ENCODE measurements at places on chromosomes 4 and X. TPM values are rescaled to one million over a fixed set of nuclear protein-coding genes. Genes with fewer than 3 reads are reported as not detected.

DNA sequence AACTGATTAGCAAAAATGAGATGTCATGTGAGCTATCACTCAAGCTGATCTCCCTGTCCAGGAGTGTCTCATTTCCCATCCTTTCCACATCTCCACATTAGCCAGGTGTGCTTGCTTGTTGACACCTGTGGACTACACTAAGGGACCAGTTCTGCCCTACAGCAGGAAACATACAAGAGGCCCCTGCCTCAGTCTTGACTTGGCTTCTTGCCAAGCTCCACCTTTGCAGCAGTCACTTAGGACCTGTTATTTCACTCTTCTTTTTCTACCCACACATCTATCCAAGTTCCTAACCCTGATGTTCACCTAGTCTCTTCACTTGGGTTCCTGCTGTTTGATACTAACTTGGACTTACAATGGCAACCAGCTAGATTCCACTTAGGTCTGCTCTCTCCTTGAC lies 13.2 kb downstream of the FRMD7 start:
- DNase-seq: no peak

GRCh38 chr4:37463033-37463856 lies 218.7 kb downstream of the NWD2 start:
- no peak for DNase-seq

- DNase-seq: no peak
Measured at GRCh38 chrX:148457279-148457678, 43.1 kb upstream of the AFF2 start.

GRCh38 chr4:157012781-157013180 lies 41.2 kb upstream of the PDGFC start:
- DNase-seq: no peak

DNA sequence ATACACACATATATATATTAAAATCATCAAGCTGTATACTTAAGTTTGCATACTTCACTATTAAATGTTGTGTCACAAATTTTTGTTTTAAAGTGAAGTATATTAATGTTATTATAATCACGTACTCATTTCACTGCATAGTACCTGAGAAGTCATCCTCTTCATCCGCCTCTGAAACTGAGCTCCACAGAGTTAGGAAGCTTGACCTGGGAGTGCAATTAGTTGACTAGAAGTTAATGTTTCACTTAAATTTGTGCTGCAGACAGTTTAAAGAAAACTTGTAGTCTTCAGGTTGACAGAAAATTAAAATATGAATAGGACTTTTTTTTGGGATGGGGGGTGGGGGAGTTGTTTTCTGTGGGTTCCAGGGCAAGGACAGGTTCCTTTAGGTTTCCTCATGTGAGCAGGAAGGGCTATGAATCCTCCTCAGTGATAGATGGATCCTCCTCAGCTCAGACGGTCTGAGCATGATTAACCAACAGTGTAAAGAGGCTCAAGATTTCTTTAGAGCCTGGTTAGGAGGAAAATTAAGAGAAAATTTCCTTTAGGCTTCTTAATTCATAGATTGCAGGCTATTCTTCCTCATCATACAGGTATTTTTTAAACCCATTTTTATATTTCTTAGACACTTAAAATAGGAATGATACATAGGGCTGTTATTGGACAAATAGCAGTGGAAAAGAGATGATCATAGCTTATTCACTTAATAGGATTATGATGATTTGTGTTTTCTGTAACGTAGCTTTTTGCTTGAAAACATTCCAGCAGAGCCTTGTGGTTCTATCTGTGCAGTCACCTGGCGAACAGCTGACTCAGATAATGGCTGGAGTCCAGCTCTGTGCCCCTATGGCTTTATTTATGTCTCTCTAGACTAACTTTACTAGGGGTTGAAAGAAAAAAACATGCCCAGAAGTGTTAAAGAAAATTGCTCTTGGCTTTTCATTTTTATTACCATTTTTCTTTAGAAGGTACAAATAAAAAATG lies 102.7 kb downstream of the SLC4A4 start:
- no peak for DNase-seq

- DNase-seq: no peak
Measured at GRCh38 chr4:189974056-189974455, 33.4 kb downstream of the FRG1 start.

DNA sequence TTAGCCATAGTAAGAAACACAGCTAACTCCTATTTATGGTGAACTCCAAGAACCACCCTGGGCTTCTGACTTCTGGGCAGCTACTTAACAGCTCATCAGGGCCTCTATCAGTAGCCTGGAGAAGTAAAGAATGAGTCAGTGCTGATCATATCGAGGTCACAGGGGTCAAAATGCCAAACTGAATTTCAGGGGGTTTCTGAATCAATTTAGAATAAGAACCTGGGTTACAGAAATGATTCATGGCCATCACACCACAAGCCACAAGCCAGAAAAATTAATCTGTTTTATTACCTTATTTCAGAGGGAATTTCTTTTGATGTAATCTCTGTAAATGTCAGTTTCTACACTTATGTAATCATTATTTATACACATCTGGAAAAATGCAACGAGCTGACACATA lies 64.4 kb downstream of the CHST7 start:
- no peak for DNase-seq

Gene HAND2
- not detected for total RNA-seq

- no peak for DNase-seq
Measured at GRCh38 chr4:3065551-3065950, 8.8 kb downstream of the HTT-AS start.

DNA sequence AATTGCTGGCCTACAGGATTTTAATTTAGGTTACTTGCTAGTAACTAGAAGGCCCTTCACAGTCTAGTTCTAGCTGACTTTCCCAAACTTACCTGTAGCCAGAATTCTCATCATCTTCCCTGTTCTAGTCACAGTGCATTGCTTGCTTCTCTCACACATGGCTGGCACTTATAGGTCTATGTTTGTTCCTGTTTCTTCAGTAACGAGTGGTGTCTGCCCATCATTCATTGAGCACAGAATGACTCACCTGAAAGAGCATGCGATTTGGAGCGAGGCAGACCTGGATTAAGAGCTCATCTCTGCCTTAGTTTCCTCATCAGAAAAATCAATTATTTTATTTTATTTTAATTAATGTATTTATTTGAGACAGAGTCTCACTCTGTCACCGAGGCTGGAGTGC lies 201.7 kb upstream of the ANK2 start:
- no peak for DNase-seq

DNA sequence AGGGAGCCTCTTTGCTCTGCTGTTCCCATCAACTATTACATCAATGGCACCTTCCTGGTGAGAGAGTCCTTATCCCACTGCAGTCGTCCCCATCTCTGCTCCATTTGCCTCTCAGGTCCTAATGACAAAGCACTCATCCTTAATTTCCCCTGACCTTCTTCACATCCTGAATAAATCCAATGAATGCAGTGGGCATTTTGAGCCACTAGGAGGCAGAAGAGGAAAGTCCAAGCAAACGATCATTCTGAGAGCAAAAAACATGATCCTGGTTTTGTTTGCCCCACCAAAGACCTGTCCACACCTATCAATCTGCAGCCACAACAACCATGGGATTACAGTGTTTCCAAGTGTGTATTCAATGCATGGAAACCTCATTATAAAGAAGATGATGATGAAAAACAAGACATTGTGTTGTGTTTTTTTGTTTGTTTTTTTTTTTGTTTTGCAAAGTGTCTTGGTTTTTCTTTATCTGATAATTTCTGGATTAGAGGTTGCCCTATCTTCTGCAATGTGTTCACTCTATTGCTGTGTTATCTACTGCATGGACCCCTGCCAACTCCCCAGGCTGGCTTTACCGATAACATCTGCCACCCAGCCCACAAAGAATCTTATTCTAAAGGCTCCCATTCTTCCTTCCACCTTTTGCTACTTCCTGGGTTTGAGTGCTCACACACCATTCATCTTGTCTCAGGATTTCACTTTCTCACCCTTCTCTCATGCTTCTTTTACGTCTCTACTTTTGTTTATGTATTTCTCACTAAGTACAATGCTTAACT lies 207.2 kb downstream of the NLGN4X start:
- DNase-seq: no peak

Gene NIPAL1
- total RNA-seq: 0.91 TPM

- DNase-seq: no peak
Measured at GRCh38 chr4:73021634-73022033, 47.9 kb downstream of the COX18 start.

DNA sequence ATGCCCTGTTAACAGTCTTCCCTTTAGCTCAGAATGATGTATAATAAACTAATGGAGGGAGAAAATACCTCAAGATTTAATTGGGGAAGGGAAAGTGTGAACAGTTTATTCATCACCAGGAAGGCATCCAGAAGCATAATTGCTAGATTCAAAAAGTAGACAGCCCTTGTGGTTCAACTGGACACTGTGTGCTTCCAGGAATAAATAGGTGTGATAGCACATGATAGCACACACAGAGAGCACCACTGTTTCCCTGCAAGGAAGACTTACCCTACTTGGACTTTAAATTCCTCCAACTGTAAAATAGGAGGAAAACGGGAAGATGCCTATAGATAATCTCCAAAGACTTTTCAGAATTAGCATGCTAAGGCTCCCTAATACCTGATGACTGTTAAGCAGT lies 27.8 kb downstream of the SLC39A8 start:
- DNase-seq: no peak

DNA sequence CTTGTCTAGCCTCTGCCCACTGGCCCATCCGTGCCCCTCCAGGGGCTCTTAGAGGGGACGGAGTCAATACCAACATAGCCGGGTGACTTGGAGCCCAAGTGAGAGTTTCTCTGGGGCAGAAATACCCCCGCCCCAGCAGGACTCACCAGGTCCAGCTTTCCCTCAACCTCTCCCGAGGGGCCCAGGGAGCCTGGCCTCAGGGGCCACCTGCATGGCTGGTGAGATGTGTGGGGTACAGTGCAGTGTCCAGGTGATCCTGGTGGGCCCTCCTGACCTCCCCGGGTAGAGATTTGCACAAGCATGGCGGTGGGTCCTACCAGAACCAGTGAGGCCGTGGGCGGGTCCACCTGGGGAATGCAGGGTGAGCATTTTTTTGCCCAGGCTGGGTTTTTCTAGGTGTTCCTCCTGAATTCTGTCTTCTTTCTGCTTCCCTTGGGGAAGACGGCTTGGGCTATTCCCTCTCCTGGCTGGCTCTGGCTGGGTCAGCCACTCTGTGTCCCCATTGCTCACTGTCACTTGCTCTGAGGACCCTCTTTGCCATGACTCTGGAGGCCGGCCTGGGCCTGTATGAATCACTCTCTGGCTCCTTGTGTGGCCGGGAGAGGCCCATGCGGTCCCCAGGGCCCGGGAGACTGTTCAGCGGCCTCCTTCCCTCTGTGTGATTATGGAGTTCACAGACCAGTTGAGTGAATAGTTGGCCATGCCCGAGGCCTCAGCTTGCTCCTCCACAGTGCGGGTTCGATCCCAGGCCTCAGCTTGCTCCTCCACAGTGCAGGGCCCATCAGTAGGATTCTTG lies 71.0 kb upstream of the NKX1-1 start:
- no peak for DNase-seq

DNA sequence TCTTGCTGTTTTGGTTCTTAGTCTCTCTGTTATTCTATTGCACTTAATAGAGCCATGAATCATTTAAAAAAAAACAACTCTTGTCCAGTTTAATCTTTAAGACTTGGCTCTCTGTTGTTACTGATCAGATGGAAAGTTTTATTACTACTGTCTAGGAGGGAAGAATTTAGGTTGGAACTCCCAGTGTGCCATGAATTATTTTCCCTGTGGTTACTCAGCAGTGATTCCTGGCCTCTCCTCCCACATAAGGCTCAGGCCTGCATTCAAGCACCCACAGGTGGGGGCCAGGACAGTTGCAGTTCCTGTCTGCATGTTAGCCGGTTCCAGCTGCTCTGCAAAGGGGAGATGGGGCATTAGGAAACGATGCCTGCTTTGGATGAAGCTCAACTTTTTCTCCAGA lies 29.8 kb upstream of the ESX1 start:
- no peak for DNase-seq

- DNase-seq: no peak
Measured at GRCh38 chrX:11755724-11756123, 2.3 kb upstream of the MSL3 start.

GRCh38 chrX:45750639-45751038 lies 550.0 kb upstream of the DIPK2B start:
- DNase-seq: no peak

DNA sequence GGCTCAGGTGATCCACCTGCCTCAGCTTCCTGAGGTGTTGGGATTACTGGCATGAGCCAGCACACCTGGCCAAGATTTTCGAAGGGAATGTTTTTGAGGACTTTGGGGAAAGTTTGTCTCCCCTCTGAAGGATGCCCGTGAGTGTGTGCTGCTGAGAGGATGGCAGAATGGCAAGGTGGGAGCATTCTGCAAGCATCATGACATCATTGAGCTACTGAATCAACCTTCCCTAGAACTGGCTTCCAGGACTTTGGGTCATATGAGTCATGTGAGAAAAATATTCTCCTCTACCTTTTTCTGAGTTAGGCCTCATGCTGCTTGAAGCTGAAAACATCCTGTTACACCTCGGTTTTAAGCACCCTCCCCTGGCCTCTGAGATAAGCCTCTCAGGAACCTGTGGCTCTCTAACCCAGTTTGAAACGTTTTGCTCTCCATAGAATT lies 31.0 kb downstream of the TMEM131L start:
- DNase-seq: no peak

- no peak for DNase-seq
Measured at GRCh38 chr4:113331811-113332210, 282.4 kb downstream of the ANK2 start.

Gene ASB12
- 0.22 TPM for total RNA-seq

Data from T-helper 17 cell (primary cell).